T-helper 17 cell (primary cell): ENCODE measurements at places on chromosomes 1 and 21. TPM values are rescaled to one million over a fixed set of nuclear protein-coding genes. Genes with fewer than 3 reads are reported as not detected.

DNA sequence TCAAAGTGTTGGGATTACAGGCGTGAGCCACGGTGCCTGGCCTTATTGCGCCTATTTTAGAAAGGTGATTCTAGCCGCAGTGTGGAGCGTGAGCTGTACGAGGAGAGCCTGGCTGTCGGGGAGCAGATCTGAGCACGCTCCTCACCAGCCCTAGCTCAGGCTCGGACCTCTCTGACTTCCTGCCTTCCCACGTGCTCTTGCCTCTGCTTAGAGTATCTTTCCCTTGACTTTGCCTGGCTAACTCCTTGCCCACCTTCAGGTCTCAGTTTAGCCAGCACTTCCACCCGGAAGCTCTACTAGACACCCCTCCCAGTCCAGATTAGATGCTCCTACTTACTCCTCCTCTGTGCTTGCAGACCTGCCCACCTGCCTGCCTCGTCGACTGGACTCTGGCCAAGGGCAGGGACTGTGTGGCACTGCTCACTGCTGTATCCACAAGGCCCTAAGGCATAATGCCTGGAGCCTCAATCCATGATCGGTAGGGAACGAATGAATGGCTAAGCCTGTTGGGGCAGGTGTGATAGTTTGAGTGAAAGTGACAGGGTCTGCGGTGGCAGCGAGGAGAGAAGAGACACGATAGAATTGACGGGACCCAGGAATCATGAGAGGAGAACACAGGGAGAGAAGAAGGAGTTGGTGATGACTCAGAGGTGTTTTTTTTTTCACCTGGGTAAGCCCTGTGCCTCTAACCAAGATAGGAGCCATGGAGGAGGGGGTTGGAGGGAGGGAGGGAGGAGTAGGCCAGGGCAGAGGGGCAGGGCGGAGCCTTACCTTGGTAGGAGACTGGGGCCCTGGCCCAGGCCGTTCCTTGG lies 28.1 kb upstream of the WASF2 start:
- no peak overlapping the region for H3K27ac ChIP-seq
- H3K4me3 ChIP-seq, result no peak overlapping the region
- peaks cover 29% of the 10 kb centered on the region for H3K4me1 ChIP-seq
- DNase-seq, result no peak

DNA sequence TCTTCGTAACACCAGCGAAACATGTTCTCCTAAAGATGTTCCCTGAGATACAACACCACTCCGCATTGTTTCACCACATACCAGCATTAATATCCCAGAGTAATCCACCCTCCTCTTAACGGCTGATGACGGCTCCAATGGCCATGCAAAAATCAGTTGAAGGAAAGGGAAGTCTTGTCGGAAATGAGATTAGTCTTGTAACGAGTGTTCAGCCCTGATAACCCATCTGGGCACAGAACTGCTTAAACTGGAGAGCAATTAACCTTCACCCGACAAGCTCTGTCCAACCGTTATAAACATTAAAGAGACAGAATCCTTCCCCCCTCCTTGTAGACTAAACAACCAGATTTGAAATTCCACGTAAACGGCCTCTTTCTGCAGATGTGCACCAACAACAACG lies 21.9 kb downstream of the ERG start:
- peaks cover 5% of the 10 kb centered on the region for H3K4me1 ChIP-seq
- no peak overlapping the region for H3K4me3 ChIP-seq
- peaks cover 82% of the 10 kb centered on the region for H3K27me3 ChIP-seq
- no peak overlapping the region for H3K27ac ChIP-seq

DNA sequence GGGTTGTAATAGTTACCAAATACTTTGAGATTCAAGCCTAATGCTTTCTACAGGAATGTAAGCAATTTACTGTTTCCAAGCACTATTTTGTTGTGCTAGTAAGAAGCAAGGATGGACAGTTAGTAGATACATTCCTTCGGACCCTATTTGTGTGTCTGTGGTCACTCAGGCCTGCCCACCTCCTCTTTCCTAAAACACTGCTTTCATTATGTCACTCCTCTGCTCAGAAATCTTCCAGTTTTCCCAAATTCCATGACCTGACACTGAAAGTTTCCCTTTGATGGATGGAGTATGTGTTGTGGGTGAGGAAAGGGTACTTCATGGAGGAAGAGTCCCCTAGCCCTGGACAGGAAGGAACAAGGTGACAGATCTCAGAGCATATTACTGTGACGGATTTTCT lies 141.1 kb downstream of the DISP1 start:
- H3K36me3 ChIP-seq, result peaks cover 4% of the 10 kb centered on the region
- H3K27me3 ChIP-seq, result no peaks in the 10 kb centered on the region
- H3K4me1 ChIP-seq, result no peaks in the 10 kb centered on the region

DNA sequence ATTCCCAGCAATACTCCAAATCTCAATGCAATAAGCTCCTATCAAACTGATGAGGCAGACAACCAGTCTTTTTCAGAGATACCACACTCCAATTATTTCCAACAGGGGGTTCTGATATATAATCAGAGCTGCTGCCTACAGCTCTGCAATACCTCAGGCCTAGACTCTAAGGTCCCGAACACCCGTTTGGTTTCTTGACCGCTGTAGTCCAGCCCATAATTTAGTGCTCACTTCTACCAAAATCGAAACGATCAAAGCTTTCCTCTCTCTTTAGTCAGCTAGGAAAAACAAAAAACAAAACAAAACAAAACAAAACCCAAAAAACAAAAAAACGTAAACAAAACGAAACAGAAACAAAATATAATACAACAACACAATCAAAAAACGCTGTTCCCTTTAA lies 453.0 kb downstream of the NEGR1 start:
- H3K27ac ChIP-seq, result no peak overlapping the region
- DNase-seq, result no peak
- H3K36me3 ChIP-seq, result no peaks in the 10 kb centered on the region
- no peaks in the 10 kb centered on the region for H3K4me1 ChIP-seq

GRCh38 chr1:232248276-232248820 lies 381.6 kb downstream of the SIPA1L2 start:
- no peaks in the 10 kb centered on the region for H3K36me3 ChIP-seq
- no peak for DNase-seq
- H3K4me3 ChIP-seq, result no peak overlapping the region
- peaks cover 5% of the 10 kb centered on the region for H3K4me1 ChIP-seq
- H3K27me3 ChIP-seq, result peaks cover 65% of the 10 kb centered on the region

Gene DYNLT5
- not detected for total RNA-seq

Gene GRIK3
- not detected for total RNA-seq
